T-helper 1 cell (primary cell): ENCODE measurements at places on chromosomes 3 and 15.
A peak's percentile ranks its signal among the peaks of the same experiment; 100 is the strongest.

DNA sequence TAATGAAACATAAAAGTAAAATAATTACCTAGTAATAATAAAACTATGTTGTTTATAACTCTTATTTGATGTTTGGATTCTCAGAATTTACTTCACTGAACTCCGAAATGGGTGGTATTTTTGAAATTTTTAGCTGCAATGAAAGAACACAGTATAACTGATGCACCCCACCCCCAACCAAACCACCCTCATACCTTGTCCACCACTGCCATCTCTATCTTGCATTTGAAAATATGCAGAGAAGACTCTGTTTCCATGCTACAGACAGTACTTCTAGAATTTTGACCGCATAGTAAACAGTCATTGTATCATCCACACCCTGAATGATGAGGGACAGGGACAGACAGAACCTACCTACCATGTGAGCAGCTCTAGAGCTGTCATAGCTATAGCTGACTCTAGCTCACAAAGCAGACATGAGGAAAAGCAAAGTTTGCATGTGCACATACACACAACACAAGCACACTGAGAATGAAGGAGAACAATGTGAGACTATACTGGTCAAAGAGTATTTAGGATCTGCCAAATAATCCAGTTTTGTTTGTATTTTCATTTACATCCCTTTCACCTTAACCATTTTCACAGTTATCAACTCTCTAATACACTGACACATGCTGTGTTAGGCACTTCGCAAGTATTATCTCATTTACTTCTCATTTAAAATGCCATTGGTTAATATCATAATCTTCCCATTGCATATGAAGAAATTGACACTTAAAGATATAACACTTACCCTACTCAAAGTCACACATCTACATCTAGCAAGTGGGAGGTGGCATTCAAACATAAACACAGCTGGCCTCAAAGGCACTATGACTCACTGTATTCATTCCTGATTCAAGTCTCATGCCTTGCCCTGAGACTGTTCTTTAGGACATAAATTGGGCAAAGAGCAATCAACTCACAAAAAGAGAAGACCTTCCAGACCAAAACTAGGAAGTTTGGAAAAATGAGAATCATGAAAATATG lies 1014.7 kb upstream of the CFAP20DC start:
- DNase-seq, result no peak

- no peak for DNase-seq
Observed at GRCh38 chr3:176954517-176954916, 242.8 kb downstream of the TBL1XR1 start.

- DNase-seq, result no peak
Observed at GRCh38 chr3:2303566-2303965, 204.9 kb downstream of the CNTN4 start.

GRCh38 chr3:144415492-144415891 lies 443.9 kb downstream of the DIPK2A start:
- no peak for DNase-seq

- DNase-seq, result no peak
Observed at GRCh38 chr15:41928637-41929620, 35.1 kb upstream of the SPTBN5 start.

DNA sequence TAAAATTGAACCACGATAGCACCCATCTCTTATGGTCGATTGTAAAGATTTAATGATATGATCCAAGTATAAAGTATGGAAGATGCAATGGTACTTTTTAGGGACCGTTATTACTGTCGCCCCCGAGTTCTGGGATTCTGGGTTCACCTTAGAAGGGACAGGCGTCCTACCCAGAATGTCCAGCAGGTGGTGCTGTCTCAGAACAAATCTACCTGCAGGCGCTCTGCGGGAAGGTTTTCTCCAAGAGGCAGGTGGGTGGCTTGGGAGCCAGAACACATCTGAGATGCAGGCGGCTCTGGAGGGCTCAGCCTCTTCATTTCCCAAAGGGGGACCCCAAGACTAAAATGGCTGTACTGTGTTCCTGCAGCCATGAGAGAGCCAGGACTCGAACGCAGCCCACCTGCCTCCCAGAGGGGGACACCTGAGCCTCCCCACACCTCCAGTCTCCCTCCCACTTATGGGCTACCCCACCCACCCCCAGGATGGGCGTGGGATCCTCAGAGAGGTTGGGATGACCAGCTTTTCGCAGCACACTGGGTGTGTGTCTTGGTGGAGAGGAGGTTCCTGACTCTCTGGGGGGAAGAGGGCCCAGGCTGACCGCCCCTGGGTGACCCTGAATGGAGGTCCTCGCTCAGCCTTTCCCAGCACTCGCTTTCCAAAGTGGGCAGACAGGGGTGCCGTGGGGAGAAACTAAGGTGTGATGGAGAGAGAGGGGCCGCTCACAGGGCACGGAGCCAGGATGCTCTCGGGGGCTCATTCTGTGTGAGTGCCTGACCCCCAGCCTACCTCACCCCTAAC lies 28.1 kb upstream of the CORO2B start:
- DNase-seq, result peak; percentile 42

DNA sequence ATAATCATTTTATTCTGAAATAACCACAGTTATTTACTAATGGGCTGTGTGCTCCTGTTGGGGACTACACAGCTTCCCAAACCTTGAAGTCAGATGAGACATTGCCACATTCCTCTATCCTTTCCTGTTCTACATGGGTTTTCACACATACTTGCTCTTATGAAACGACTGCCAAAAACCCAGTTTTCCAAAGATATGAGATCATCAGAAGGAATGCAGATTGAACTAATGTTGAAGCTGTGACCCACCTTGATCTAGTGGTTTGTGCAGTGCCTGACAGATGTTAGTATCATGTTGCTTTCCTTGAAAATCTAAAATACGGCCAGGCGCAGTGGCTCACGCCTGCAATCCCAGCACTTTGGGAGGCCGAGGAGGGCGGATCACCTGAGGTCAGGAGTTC lies 144.6 kb downstream of the VGLL4 start:
- DNase-seq, result no peak

GRCh38 chr3:197371591-197372046 lies 73.2 kb upstream of the DLG1 start:
- no peak for DNase-seq
